ENCODE measurements at places on chromosomes 2 and 18. TPM values are rescaled to one million over a fixed set of nuclear protein-coding genes. Genes with fewer than 3 reads are reported as not detected.

DNA sequence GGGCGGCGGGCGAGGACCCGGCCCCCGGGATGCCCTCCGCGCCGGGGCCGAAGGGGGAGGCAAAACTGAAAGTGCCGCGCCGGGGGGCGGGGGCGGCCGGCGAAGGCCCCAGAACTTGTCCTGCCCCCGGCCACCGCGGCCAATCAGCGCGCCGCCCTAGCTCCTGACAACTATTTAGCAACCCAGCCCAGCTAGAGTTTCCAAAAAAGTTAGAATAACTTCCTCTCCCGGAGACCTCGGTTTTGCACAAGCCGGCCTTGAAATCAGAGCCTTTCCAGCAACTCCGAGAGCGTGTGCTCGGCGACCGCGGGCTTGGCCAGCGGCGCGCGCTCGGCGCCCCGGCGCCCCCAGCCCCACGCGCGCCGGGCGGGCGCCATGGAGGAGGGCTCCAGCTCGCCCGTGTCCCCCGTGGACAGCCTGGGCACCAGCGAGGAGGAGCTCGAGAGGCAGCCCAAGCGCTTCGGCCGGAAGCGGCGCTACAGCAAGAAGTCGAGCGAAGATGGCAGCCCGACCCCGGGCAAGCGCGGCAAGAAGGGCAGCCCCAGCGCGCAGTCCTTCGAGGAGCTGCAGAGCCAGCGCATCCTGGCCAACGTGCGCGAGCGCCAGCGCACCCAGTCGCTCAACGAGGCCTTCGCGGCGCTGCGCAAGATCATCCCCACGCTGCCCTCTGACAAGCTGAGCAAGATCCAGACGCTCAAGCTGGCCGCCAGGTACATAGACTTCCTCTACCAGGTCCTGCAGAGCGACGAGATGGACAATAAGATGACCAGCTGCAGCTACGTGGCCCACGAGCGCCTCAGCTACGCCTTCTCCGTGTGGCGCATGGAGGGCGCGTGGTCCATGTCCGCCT is at the start of gene TWIST2:
TWIST2 (plus strand) TSS at position 245 of the 850 bp plus-strand sequence; CDS start at position 376, 131 bp downstream.
- peaks cover 8% of the 10 kb centered on the region for H3K4me1 ChIP-seq
- peaks cover 89% of the 10 kb centered on the region for H3K27me3 ChIP-seq
- no peak for DNase-seq
- H3K36me3 ChIP-seq, result no peaks in the 10 kb centered on the region

- H3K27ac ChIP-seq, result no peak overlapping the region
- peaks cover 2% of the 10 kb centered on the region for H3K27me3 ChIP-seq
- no peaks in the 10 kb centered on the region for H3K36me3 ChIP-seq
- no peak overlapping the region for H3K4me3 ChIP-seq
- H3K4me1 ChIP-seq, result peaks cover 6% of the 10 kb centered on the region
These were observed 4.2 kb downstream of the RPRM start for GRCh38 chr2:153474407-153474806.

- no peaks in the 10 kb centered on the region for H3K36me3 ChIP-seq
- H3K4me3 ChIP-seq, result no peak overlapping the region
- DNase-seq, result no peak
- H3K4me1 ChIP-seq, result peaks cover 2% of the 10 kb centered on the region
- H3K27me3 ChIP-seq, result no peaks in the 10 kb centered on the region
- H3K27ac ChIP-seq, result no peak overlapping the region
These were observed 53.5 kb upstream of the RMDN2 start for GRCh38 chr2:37871456-37872191.

- no peak overlapping the region for H3K27ac ChIP-seq
- DNase-seq, result no peak
- no peaks in the 10 kb centered on the region for H3K4me1 ChIP-seq
- H3K4me3 ChIP-seq, result no peak overlapping the region
These were observed 53.2 kb upstream of the SEC11C start for GRCh38 chr18:59086522-59086921.

GRCh38 chr2:178674122-178674521 is 133.1 kb downstream of the TTN start:
- no peaks in the 10 kb centered on the region for H3K36me3 ChIP-seq
- DNase-seq, result no peak
- H3K27me3 ChIP-seq, result no peaks in the 10 kb centered on the region
- no peak overlapping the region for H3K27ac ChIP-seq
- H3K4me3 ChIP-seq, result no peak overlapping the region

Gene PFN4
- total RNA-seq, result not detected

Gene CD8B2
- not detected for total RNA-seq

Gene HADHA
- 131 TPM for total RNA-seq
